Cortex of kidney (tissue), 1 donor: ENCODE measurements at places on chromosomes 7 and 10.

DNA sequence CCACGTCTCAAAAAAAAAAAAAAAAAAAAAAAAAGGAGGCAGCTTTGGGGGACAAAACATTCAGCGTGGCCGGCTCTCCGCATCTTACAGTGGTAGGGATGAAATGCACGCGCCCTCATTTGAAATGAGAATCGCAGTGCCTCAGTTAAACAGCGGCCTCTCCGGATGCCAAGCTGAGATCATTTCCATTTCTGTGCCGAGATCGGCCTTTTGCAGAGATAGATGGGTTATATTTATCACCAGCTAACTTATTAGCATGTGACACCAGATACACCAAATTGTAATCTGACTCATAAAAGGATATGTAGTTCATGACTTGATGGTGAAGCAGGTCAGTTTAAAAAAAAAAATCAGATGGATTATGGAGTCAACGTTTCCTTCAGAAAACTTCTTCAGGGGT is 138.7 kb downstream of the CUX1 start:
- no peak for DNase-seq

- DNase-seq: no peak
These were observed 966 bp downstream of the FBH1 start for GRCh38 chr10:5891009-5891408.

DNA sequence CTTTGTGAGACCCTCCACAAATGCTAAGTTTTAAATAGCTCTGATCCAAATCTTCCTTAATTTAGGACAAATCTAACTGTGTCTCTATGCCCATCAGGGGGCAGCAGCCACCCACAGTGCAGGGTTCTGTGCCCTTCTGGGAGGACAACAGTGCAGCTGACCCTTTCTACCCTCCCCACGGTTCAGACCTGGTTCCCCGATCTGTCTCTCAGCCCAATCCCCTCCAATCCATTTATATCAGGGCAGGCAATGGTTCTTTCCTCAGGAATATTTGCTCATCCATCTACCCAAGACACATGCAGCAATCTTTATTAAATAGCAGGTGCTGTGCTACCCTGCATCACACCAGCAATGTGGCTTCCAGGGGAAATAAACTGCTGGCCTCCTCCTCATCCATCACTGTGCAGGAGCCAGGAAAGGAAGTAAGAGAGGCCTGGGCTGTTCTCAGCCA is 4.0 kb upstream of the RBM28 start:
- no peak for DNase-seq

- no peak for DNase-seq
These were observed 24.3 kb upstream of the ITGB1 start for GRCh38 chr10:32982293-32982709.

- DNase-seq: no peak
These were observed 3.8 kb downstream of the PRKCQ start for GRCh38 chr10:6576326-6576725.

DNA sequence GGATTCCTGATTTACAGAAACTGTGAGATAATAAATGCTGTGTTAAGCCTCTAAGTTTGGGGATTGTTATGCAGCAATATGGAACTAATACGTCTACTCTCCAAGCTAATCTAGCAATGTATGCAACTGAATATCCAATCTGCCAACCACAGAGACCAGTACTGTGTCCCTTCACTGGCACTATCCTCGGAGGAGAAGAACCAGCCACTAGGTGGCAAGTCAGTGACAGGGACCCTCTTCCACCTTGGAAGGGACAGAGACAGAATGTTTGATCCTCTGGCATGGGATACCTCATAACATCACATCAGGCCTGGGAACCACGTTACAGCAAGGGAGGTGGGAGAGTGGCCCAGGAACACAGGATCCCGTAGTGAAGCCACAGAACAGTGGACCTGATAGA is 96.4 kb downstream of the CREM start:
- DNase-seq: no peak
